AG08395 (cell line): ENCODE measurements at places on chromosomes 1 and 21.

DNA sequence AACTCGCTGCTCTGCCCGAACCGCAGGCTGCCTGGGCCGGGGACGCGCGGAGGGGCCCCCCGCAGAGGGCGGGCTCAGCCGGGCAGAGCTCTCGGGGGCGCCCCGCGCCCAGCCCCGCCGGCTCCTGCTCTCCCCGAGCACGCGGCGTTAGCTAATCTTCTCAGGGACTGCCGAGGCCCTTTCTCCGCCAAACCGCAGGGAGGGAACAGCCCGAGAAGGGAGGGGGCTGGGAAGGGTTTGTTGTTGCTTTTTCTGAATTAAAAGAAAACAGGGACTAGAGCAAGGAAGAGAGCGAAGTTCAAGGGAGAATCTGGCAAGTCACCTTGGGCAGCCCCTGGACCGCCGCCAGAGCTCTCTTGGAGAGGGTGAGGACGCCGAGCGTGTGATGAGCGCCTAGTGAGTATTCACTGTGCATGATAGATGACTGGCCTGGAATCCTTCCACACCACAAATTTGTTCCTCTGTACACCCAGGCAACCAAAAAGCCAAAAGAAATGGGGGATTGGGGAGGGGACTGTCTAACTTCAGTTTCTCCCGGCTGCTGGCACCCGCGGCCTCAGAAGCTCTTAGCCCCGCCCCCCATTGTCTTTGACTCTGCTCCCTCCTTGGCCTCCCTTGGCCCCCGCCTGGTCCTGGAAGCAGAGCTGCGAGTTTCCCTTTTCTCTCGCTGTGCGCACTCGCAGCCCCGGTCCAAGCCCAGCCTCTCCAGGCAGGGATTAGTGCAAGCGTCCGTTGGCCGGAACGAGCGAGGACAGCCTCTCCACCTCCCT is 19.7 kb upstream of the LMX1A start:
- peak; percentile 90 for DNase-seq

- peak; percentile 52 for DNase-seq
These were observed 31.1 kb upstream of the POFUT2 start for GRCh38 chr21:45318556-45319404.

- DNase-seq = no peak
These were observed 20.7 kb downstream of the DAB1 start for GRCh38 chr1:57403201-57403600.

GRCh38 chr1:91278754-91279153 is 125.9 kb downstream of the HFM1 start:
- peak; percentile 26 for DNase-seq

GRCh38 chr1:67564193-67564592 is 120.8 kb upstream of the GADD45A start:
- peak; percentile 57 for DNase-seq

- DNase-seq = peak; percentile 90
These were observed 49.8 kb downstream of the ACOT7 start for GRCh38 chr1:6343506-6344405.
